ENCODE measurements at places on chromosomes 4 and X.
A peak's percentile ranks its signal among the peaks of the same experiment; 100 is the strongest.

DNA sequence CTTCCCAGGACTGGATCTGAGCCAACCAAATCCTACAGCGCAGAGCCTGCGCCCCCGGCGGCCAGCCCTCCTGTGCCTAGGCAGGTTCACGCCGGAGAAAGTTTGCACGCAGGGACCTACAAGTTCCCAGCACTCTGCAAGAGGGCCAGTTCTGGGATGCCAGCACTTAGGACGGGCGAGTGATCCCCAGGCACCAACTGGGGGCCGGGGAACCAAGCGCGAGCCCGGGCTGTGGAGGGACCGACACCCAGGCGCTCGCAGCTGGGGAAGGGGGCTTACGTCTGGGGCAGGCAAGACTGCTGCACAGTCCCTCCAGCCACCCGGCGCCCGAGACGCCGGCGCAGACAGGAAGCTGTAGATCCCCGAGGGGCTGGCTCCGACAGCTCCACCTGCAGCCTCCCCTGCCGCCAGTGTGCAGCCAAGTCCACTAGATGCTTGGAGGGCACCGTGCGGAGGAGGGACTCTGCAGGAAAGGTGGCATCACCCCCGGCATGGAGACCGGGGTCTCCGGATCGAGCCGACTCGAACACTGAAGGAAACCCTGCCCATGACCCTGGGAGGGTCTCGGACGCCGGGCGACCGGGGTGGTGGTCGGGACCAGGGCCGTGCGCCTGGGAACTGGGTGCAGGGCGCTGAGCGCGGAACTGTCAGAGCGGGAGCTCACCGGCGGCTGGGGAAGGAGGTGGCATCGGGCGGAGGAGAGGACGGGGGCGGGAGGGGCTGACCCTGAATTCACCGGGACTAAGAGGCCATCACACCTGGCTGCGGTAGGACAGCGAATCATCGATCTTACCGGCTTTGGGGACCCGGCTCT lies 566 bp downstream of the CORIN start:
- peak; percentile 43 for DNase-seq

- no peak for DNase-seq
Observed at GRCh38 chr4:121873604-121874003, 3.3 kb upstream of the BBS7 start.

GRCh38 chr4:74456056-74456744 lies 11.3 kb downstream of the AREG start:
- DNase-seq = no peak

- DNase-seq = no peak
Observed at GRCh38 chr4:142316025-142316424, 530.1 kb downstream of the INPP4B start.
